Activated naive CD4-positive, alpha-beta T cell treated with anti-CD3 and anti-CD28 coated beads, Interleukin-2, amount 10 ng/mL, durations not matched to agents 7 days and 5 days (primary cell): ENCODE measurements at places on chromosomes 2 and 18.

DNA sequence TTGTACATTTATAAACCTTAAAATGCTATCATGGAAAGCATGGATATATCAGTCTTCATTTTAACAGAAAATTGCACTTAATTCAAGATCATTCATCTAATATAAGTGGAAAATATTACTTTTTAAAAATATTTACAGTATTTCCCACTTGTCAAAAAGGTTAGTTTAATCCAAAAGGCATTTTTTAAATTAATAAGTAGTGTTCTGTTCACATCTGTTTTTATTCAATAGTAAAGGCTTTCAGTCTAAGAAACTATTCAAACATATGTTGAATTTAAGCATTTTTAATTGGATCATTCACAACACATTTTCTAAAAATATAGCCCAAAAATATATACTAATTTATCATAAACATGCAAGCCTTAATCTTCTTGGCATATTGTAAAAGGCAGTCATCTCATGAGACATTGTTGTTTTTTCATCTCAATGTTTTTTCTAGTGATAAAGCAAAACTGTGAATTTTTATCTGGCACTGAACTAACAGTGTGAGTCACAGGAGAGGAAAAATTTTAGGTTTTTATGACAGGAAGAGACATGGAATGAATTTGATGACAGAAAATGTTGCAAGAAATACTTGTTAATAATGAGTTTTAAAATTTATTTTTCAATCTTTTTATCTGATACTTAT, 1642.5 kb upstream of the TMEFF2 start:
- no peak overlapping the region for H3K27ac ChIP-seq
- H3K4me1 ChIP-seq: no peaks in the 10 kb centered on the region
- H3K4me3 ChIP-seq: no peak overlapping the region
- H3K27me3 ChIP-seq: no peaks in the 10 kb centered on the region

GRCh38 chr2:130986890-130987493, 106.3 kb downstream of the FAM168B start:
- no peak overlapping the region for H3K4me3 ChIP-seq
- H3K4me1 ChIP-seq: peaks cover 9% of the 10 kb centered on the region
- no peak for DNase-seq
- H3K27me3 ChIP-seq: peaks cover 14% of the 10 kb centered on the region
- H3K27ac ChIP-seq: no peak overlapping the region

DNA sequence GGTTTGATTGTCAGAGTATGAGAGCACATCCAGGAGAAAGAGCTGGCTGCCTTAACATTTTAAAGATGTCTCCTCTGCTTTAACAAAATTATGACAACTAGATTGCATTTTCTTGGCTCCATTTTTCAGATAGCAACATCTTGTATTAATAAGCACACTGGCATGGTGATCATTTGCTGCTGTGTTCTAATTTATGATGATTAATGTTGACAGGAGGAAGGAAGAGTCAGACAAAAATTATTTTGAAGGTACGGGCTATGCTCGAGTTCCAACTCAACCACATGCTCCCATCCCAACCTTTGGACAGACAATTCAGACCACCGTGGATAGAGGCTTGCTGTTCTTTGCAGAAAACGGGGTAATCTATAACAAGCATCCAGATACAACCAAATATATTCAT, 98.2 kb upstream of the TTC39C start:
- H3K4me3 ChIP-seq: no peak overlapping the region
- H3K4me1 ChIP-seq: peaks cover 26% of the 10 kb centered on the region
- no peak overlapping the region for H3K27ac ChIP-seq
- no peaks in the 10 kb centered on the region for H3K36me3 ChIP-seq
- peaks cover 11% of the 10 kb centered on the region for H3K27me3 ChIP-seq

DNA sequence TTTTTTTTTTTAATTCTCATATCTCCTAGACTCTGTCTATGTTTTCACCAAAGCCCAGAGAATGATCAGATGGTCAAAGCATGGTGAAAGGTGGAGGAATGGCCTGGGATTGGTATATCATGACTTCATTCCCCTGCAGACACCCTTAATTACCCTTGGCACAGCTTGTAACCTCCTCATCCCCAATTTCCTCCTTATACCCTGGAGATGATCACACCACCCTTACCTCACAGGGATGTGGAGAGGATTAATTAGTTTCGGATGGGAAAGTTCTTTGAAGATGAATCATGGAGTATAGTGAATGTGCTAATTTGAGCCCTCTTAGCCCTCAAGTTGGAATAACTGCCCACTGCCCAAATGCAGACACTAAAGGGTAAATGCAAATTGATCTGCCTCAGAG, 138.0 kb upstream of the LYPD6 start:
- H3K36me3 ChIP-seq: no peaks in the 10 kb centered on the region
- no peak overlapping the region for H3K27ac ChIP-seq

- H3K27me3 ChIP-seq: peaks cover 7% of the 10 kb centered on the region
- H3K27ac ChIP-seq: no peak overlapping the region
- no peaks in the 10 kb centered on the region for H3K36me3 ChIP-seq
- peaks cover 8% of the 10 kb centered on the region for H3K4me1 ChIP-seq
- DNase-seq: no peak
- no peak overlapping the region for H3K4me3 ChIP-seq
Observed at GRCh38 chr18:8951491-8951890, 151.0 kb upstream of the NDUFV2 start.
